DMS153 (cell line): ENCODE measurements at places on chromosomes 2 and 18.

DNA sequence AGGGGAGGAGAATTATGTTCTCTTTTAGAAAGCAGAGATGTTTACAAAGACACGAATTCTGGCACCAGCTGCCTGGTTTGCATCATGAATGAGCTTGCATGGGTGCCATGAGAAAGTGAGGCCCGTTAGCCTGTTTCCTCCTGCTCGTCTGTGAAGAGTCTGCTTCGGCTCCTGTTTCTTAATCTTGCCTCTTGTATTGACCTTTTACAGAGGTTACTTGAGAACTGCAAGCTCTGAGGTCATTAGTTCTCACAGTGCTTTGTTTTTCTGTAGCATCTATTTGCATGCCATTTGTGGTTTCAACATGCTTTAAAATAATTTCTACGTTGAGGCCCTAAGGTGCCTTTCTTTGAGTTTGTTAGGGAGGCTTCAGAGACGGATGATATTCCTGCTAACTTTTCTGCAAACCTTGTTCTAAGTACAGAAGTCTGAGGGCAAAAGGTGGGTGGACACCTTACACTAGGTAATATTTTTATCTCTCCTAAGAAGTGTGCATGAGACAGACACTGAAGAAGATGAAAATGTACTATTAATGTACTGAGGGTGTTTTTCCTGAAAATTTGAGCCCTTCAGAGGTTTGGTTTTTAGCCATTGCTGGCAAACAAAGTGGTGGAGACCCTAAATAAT is 53.4 kb upstream of the LINC00305 start:
- DNase-seq = no peak

DNA sequence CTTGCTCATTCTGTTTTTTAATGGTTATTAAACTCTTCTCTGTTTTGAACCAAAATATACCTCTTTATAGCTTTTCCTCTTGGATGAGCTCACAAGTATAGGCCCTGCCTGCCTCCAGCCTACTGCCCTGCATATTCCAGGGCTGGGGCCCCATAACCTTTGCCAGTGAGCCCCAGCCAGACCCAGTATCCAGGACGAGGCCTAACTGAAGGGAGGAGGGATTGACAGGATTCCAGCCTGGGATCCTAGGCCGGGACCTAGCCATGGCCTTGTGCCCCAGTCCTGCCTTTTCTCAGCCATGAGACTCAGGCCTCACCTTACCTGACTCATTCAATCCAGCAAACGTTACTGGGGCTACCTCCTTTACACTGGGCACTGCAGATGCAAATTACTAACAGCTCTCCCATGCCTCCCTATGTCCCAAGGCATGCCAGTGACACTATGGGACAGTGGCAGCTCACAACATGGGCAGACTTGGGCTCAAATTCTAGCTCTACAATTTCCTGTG is 159.2 kb downstream of the DDX1 start:
- no peak for DNase-seq

GRCh38 chr2:48165070-48165753 is 258.9 kb upstream of the FBXO11 start:
- no peak for DNase-seq

DNA sequence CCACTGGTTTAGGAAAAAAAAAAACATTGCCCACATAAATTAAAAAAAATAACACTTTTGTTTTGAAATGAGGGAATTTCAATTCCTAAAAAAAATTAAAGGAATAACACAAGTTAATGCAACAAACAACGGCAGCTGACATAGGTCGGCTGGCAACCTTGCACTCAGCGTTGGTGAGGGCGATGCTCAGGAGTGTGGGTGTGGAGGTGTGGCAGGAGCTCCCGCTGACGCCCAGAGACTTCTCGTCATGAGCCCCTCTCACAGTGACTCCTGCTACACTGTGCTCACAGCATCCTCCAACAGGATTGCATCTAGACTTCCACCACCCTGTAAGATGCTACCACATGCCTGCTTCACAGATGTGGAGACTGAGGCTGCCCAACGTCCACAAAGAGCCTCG is 150.3 kb upstream of the PXDN start:
- no peak for DNase-seq

DNA sequence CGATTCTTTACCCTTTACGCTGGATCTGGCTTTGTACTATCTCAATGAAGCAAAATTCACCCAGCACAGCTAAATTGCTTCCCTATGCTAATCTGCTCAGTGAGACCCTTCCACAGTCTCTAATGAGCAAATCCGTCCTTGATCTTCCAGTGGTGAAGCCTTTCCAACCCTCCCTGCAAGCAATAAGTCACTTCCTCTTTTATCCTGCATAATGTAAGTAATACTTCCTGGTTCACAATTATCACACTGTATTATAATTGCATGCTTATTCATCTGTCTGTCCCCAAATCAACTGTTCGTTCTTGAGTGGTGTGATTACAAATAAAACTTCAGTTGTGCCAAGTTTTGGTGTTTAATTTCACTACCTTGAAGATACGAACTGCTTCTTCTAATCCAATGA is 404.0 kb downstream of the ADCYAP1 start:
- no peak for DNase-seq

GRCh38 chr18:51400721-51401120 is 203.2 kb upstream of the MEX3C start:
- DNase-seq = no peak

DNA sequence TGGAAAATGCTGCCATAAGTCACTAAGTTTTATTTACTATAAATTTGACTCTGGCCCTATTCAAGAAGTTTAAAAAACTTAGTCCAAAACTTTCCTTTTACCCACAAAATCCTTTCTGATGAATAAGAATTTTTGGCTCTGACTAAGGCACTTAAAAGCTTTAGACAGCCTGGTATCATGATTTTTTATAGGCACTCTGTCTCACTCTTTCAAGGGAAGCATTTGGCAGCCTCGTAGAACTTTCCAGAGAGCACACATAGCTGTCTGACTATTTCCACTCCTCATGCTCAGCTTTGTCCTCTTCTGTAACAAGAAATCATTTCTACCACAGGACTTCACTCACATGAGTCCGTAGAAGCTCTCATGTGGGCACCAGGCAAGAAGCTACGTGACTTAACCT is 32.3 kb upstream of the XDH start:
- DNase-seq = no peak
